ENCODE measurements at places on chromosomes 16 and 17. TPM values are rescaled to one million over a fixed set of nuclear protein-coding genes. Genes with fewer than 3 reads are reported as not detected.

Gene TBC1D28
- not detected for total RNA-seq

DNA sequence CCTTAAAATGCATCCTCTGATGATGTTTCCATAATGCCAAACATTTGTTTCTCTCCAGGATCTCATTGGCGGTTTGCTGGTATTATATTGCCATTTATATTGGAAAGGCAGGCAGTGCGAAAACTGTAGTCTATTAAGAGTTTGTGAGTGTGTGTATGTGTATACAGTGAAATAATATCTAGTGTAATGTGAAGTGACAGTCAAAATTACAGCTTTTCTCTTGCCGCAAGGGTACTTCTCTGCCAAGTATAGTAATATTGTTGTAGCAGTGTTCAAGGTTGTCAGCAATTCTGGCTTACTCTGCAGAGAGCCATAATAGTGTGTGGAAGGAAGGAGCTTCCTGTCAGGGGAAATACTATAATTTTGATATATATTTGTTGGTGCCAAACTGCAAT is 178.6 kb downstream of the WWOX start:
- H3K27ac ChIP-seq, result no peak overlapping the region
- no peaks in the 10 kb centered on the region for H3K27me3 ChIP-seq
- H3K36me3 ChIP-seq, result no peaks in the 10 kb centered on the region
- no peak overlapping the region for H3K4me3 ChIP-seq
- DNase-seq, result no peak
- no peaks in the 10 kb centered on the region for H3K4me1 ChIP-seq

DNA sequence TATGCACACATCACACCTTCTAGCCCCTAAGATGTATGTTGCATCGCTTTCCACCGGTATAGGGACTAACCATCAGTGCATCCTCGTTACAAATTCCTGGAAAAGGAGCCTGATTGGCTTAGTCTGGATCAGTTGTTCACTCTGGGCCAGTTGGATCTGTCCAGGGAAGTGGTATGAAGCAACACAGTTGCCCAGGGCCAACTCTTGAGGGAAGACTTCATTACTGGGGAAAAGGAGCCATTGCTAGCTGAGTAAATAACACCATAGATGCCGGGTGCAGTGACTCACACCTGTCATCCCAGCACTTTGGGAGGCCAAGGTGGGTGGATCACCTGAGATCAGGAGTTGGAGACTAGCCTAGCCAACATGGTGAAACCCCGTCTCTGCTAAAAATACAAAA is 275.2 kb upstream of the RBFOX1 start:
- no peaks in the 10 kb centered on the region for H3K4me1 ChIP-seq
- no peaks in the 10 kb centered on the region for H3K36me3 ChIP-seq
- no peak overlapping the region for H3K4me3 ChIP-seq
- no peak overlapping the region for H3K27ac ChIP-seq

Gene NAGS
- total RNA-seq, result 3.0 TPM

DNA sequence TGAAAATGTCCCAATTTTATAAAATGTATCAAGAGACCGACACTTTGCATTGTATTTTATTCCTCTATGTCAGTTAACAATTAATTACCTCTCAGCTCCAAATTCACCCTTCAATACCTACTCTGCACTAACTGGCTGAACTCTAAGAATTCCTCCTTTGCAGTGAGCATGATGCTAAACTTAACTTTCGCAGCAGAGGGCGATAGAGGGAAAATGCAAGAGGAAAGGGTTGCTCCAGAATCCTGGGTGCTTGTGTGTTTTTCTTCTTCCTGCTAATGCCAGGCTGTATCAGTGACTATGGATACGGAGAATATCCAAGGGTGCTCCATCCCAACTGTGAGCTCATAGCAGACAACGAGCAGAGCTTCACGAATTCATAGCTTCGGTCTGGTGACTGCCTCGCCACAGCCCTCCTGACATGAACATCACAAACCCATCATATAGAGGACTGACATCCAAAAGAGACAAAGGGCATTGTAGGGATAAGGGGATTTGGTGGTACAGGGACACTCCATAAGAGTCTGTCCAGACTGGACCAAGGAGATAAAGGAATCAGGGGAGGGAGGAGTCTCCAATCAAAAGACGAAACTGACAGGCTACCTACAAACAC is 172.9 kb downstream of the STX8 start:
- no peaks in the 10 kb centered on the region for H3K4me1 ChIP-seq
- no peak overlapping the region for H3K27ac ChIP-seq
- peak; percentile 45 for DNase-seq
- no peak overlapping the region for H3K4me3 ChIP-seq
- H3K27me3 ChIP-seq, result no peaks in the 10 kb centered on the region

DNA sequence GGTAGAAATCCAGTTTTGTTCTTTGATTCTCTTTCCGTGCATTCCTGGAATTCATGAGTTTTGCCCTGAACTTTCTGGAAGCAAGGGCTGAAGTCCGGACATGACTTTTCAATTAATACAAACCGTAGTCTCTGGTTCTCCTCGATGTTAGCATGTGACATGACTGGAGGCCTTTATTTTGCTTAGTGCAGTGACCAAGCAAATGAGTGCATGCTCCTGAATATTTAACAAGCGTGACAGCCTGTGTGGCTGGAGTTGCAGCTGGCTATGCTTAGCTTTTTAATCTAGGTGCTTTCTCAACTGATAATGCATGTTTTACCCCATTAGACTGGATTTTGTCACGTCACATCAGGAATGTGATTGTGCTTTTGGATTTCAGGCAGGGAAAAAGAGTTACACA is 302.1 kb downstream of the MAP2K6 start:
- H3K27me3 ChIP-seq, result no peaks in the 10 kb centered on the region
- no peaks in the 10 kb centered on the region for H3K36me3 ChIP-seq
- no peak overlapping the region for H3K4me3 ChIP-seq
- DNase-seq, result no peak
- H3K4me1 ChIP-seq, result no peaks in the 10 kb centered on the region
- no peak overlapping the region for H3K27ac ChIP-seq

DNA sequence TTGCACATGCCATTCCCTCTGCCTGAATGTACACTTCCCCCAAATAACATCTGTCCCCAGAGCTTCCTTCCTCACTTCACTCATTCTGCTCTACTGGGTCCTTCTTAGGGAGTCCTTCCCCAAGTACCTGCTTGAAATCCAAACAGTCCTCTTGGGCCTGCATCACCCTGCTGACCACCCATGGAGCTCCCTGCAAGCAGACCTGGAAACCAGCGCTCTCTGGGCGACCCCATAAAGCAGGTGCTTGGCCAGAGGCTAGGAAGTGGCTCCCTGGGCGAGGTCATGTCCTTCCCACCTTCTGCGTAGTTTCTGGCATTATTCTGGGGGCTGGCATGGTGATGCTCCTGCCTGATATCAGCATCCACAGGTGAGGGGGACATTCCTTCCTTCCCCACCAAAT is 12.2 kb upstream of the NTN1 start:
- no peaks in the 10 kb centered on the region for H3K4me1 ChIP-seq
- no peaks in the 10 kb centered on the region for H3K36me3 ChIP-seq
- no peak overlapping the region for H3K27ac ChIP-seq
- H3K4me3 ChIP-seq, result no peak overlapping the region
- no peak for DNase-seq

- H3K4me3 ChIP-seq, result peak overlapping the region; percentile 15
- H3K4me1 ChIP-seq, result peaks cover 73% of the 10 kb centered on the region
- no peaks in the 10 kb centered on the region for H3K36me3 ChIP-seq
- no peaks in the 10 kb centered on the region for H3K27me3 ChIP-seq
Observed at GRCh38 chr16:53773150-53773846, 69.3 kb downstream of the FTO start.

- H3K36me3 ChIP-seq, result no peaks in the 10 kb centered on the region
- DNase-seq, result no peak
- H3K27me3 ChIP-seq, result no peaks in the 10 kb centered on the region
- H3K27ac ChIP-seq, result no peak overlapping the region
Observed at GRCh38 chr17:54007855-54008254, 185.1 kb downstream of the KIF2B start.

DNA sequence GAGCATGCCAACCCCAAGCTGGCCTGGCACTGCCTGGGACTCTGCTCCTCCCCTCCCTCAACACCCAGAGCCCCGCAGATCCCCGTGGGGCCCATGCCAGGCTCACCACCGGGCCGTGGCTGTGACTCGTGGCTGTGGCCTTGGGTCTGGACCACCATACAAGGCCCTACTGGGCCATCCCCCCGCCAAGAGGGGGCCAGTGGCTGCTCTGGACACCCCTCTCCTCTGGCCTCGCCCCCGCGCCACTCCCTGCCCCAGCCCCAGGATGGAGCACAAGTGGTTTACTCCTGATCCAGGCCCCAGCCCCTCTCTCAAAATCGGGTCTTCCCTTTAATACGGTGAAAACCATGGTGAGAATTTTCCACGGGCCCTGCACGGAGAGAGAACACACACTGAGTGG is 3.0 kb downstream of the PABPN1L start:
- H3K27me3 ChIP-seq, result peaks cover 10% of the 10 kb centered on the region
- no peak for DNase-seq
- H3K36me3 ChIP-seq, result peaks cover 11% of the 10 kb centered on the region
- H3K27ac ChIP-seq, result no peak overlapping the region
- H3K4me1 ChIP-seq, result peaks cover 2% of the 10 kb centered on the region

- DNase-seq, result peak; percentile 56
- H3K4me3 ChIP-seq, result no peak overlapping the region
- H3K27me3 ChIP-seq, result no peaks in the 10 kb centered on the region
Observed at GRCh38 chr17:32483451-32484019, 3.3 kb upstream of the CDK5R1 start.

GRCh38 chr17:42155614-42156045 is 841 bp upstream of the RAB5C start:
- DNase-seq, result no peak
- peaks cover 8% of the 10 kb centered on the region for H3K36me3 ChIP-seq
- H3K27me3 ChIP-seq, result no peaks in the 10 kb centered on the region
- H3K4me3 ChIP-seq, result no peak overlapping the region

- H3K27me3 ChIP-seq, result no peaks in the 10 kb centered on the region
- H3K27ac ChIP-seq, result no peak overlapping the region
- H3K36me3 ChIP-seq, result peaks cover 35% of the 10 kb centered on the region
Observed at GRCh38 chr16:8818504-8819270, 21.0 kb downstream of the PMM2 start.

Gene GALR2
- 0.20 TPM for total RNA-seq

Gene C1QTNF1
- total RNA-seq, result 0.36 TPM

Gene ST6GALNAC1
- total RNA-seq, result not detected

Gene CCL16
- 2.0 TPM for total RNA-seq

DNA sequence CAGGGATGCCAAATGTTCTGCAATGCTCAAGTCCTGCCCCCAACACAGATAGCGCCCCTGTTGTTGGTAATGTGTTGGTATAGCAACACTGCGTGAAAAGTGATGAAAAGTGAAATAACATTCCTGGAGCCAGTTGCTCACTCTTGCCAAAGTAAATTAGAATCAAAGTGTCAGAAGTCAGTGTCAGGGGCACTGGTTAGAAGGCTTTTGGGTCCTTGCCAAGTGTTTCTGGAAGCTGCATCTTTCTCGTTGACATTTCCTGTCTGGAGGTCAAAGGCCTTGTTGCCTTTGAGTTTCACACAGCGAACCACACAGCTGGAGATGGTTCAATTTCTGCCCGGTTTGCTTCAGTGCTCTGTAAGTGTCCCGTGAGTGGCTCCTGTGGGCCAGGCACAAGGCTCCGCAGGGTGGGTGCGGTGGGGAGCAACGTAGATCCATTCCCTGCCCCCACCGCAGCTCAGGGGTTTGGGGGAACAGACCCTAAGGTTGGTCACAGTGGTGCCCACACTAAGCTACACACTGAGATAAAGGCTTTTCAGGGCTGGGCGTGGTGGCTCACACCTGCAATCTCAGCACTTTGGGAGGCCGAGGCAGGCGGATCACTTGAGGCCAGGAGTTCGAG is 3.6 kb upstream of the SLC16A5 start:
- peak; percentile 96 for DNase-seq
- H3K27ac ChIP-seq, result peak overlapping the region; percentile 7
- no peak overlapping the region for H3K4me3 ChIP-seq

DNA sequence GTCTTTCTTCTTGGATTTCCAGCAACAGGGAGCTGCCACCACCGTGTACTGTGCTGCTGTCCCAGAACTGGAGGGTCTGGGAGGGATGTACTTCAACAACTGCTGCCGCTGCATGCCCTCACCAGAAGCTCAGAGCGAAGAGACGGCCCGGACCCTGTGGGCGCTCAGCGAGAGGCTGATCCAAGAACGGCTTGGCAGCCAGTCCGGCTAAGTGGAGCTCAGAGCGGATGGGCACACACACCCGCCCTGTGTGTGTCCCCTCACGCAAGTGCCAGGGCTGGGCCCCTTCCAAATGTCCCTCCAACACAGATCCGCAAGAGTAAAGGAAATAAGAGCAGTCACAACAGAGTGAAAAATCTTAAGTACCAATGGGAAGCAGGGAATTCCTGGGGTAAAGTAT is 389.0 kb downstream of the MAF start:
- no peak overlapping the region for H3K27ac ChIP-seq
- no peak for DNase-seq
- H3K36me3 ChIP-seq, result no peaks in the 10 kb centered on the region
- H3K4me1 ChIP-seq, result no peaks in the 10 kb centered on the region
- H3K4me3 ChIP-seq, result no peak overlapping the region
- no peaks in the 10 kb centered on the region for H3K27me3 ChIP-seq

Gene DEXI
- total RNA-seq, result 70.4 TPM

GRCh38 chr17:78390241-78391050 is 12.0 kb downstream of the PGS1 start:
- no peak overlapping the region for H3K4me3 ChIP-seq
- peaks cover under 1% of the 10 kb centered on the region for H3K4me1 ChIP-seq
- no peaks in the 10 kb centered on the region for H3K27me3 ChIP-seq
- DNase-seq, result no peak
- H3K27ac ChIP-seq, result no peak overlapping the region
- peaks cover 11% of the 10 kb centered on the region for H3K36me3 ChIP-seq

GRCh38 chr17:7133424-7133823 is 18.8 kb upstream of the ASGR2 start:
- H3K27me3 ChIP-seq, result no peaks in the 10 kb centered on the region
- peaks cover 72% of the 10 kb centered on the region for H3K4me1 ChIP-seq
- H3K27ac ChIP-seq, result peak overlapping the region; percentile 77

GRCh38 chr17:73231395-73231794 is 30.3 kb downstream of the CPSF4L start:
- H3K36me3 ChIP-seq, result peaks cover 4% of the 10 kb centered on the region
- peak overlapping the region; percentile 77 for H3K27ac ChIP-seq
- H3K27me3 ChIP-seq, result no peaks in the 10 kb centered on the region
- no peak for DNase-seq
- H3K4me3 ChIP-seq, result peak overlapping the region; percentile 97

Gene GAS2L2
- total RNA-seq, result not detected

- no peak overlapping the region for H3K4me3 ChIP-seq
- no peak overlapping the region for H3K27ac ChIP-seq
- H3K4me1 ChIP-seq, result peaks cover 49% of the 10 kb centered on the region
- peaks cover 36% of the 10 kb centered on the region for H3K27me3 ChIP-seq
Observed at GRCh38 chr17:50170662-50171370, 5.0 kb downstream of the SGCA start.

- H3K4me3 ChIP-seq, result no peak overlapping the region
- H3K27ac ChIP-seq, result no peak overlapping the region
- DNase-seq, result no peak
- 0 out of 2 replicates have a peak, but pooled peaks cover under 1% of the 10 kb centered on the region for H3K27me3 ChIP-seq
- no peaks in the 10 kb centered on the region for H3K36me3 ChIP-seq
Observed at GRCh38 chr16:23902034-23902747, 66.4 kb downstream of the PRKCB start.

Measured in HepG2 (cell line).